ENCODE measurements at places on chromosomes 16 and 17.

- no peak for DNase-seq
These were observed 22.6 kb upstream of the UBE2G1 start for GRCh38 chr17:4389079-4389478.

DNA sequence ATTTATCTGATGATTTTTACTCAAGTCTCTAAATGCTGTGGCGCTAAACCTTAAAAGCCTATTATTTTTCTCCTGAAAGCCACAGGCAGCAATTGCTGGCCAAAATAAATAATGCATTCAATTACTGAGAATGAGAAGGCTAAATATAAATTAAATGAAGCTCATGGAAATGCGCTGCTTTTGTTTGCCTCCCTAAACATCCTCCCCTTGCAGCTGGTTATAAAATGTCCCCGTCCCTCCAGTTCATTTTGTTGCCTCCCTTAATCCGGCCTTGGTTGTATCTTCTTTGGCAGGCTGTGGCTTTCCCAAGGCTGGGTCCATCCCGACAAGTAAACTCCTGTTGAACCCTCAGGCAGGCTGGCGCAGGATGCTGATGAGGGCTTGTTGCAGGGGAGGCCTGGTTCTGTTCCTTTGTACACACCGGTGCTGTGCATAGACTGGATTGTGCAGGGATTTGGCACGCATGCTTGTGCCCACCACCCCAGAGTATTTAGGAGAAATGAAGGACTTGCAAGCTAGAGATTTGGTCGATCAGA, 62.7 kb downstream of the KNOP1 start:
- no peak for DNase-seq

GRCh38 chr17:48576479-48577309, 1.5 kb downstream of the HOXB4 start:
- DNase-seq = no peak

DNA sequence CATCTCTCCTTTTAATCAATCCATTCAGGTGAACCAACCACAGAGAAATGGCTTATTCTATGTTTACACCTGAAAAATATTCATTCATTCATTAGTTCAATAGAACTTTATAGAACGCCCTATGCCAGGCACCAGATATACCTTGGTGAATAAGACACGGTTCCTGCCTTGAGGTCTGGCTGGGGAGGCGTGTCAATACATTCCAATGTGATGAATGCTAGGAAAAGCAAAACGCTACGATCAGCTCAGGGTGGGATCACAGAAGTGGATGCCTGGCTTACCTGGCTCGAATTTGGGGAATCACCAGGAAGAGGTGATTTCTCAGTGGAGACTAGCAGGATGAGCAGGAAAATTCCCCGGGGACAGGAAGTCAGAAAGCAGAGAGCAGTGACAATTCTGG, 17.5 kb upstream of the WFIKKN2 start:
- no peak for DNase-seq

- DNase-seq = no peak
These were observed 34.9 kb upstream of the LGALS9 start for GRCh38 chr17:27596096-27596495.

DNA sequence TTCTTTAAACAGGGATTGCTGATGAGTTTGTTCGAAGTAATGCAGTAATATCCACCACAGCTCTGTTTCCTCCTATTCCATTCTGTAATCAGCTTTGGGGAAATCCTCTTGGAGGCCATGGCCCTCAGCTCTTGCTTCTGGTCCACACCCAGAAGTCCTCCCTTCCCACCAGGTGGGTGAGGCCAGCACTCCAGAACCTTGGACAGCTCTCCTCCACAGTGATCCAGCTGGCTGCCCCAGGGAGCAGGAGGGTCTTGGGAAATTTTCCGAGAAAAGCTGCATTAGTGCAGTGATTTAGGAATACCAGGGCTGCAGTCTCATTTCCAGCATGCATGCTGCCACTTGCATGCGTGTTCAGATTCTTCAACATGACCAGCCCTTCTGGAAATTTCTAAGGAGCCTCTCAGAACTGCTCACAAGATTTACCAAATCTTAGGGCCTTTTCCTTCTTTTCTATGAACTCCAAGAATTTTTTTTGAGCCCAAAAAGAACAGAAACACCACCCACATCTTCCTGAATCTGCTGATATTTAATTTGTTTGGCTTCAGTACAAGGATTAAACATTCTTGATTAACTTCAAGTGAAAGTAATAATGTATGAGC, 4.2 kb downstream of the SMPD3 start:
- peak; percentile 9 for DNase-seq

DNA sequence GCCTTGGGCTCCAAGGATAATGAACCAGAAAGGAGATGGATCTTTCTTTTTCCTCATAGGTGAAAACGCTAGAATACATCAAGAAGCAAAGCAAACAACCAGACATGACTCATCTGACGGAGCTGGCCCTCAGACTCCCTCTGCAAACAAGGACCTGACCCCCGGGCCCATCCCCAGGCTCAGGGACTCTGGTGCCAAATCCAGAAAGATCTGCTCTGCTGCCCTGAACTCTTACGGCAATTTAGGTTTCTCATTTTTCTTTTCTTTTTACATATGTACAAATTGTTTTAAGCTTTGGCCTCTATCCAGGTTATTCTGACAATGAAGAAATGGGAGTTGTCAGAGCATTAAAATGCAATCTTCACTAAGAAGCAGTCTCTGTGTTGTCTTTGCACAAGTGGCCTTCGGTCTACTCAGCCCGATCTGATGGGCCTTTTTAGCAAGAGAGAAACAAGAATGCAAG, 17.7 kb downstream of the KNOP1 start:
- no peak for DNase-seq

- DNase-seq = no peak
These were observed 1.3 kb downstream of the SLC26A11 start for GRCh38 chr17:80221351-80222105.

DNA sequence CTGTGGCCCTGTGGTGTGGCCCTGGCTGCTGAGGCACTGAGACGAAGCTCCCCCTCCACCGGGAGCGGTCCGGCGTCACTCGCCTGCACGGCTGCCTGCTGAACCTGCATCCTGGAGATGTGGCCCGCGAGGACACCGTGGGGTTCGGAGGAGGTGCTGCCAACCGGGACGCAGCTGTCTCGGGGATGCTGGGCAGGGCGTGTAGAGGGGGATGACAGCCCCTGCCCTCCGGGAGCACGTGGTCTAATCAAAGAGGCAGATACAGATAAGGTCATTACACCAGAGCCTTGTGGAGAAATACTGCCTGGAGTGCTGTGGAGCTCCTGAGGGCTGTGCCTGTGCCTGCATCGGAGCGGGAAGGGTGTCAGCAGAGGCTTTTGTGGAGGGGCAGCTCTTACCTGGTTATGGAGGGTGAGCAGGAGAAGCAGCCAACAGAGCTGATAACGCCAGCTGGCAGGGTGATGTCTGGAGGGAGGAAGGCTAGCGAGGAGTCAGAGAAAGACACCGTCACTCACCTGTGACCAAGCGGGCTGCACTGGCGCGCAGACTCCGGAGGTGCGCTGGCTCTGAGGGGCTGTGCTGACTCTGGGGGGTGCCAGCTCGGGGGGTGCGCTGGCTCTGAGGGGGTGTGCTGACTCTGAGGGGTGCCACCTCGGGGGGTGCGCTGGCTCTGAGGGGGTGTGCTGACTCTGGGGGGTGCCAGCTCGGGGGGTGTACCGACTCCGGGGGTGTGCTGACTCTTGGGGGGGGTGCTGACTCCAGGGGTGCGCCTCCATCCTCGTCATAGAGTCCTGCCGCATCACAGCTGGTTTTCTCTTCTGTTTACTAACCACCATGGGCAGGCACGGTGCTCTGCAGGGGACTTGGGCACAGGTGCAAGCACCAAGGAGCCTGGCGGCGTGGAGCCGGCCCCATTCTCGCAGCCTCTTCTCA, 104.7 kb upstream of the CHMP6 start:
- no peak for DNase-seq

GRCh38 chr17:52233176-52233575, 74.7 kb upstream of the CA10 start:
- peak; percentile 2 for DNase-seq

DNA sequence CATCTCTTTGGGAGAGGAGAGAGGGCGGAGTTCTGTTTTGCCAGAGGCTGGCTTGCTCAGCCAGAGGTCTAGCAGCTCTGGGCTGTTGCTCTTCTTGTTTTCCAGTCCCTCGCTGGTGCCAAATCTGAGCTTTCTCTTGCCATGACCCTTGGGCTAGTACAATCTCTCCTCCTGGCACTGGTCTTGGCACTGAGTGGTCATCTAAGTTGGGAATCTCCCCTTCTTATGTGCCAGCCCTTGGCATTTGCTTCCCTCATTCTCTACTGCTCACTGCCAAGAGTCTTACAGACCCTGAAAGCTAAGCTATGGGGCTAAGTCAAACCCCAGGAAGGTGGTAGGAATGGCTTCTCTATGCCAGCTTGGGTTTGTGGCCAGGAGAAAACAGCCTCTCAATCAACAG, 148.6 kb downstream of the SHISA6 start:
- no peak for DNase-seq

- no peak for DNase-seq
These were observed 6.8 kb downstream of the ZG16B start for GRCh38 chr16:2836646-2837508.

- DNase-seq = no peak
These were observed 255.5 kb upstream of the RPL38 start for GRCh38 chr17:73947966-73948355.

GRCh38 chr16:31134091-31134571, 1.4 kb downstream of the PRSS8 start:
- no peak for DNase-seq

- peak; percentile 20 for DNase-seq
These were observed 1.0 kb upstream of the CKLF start for GRCh38 chr16:66551348-66551759.

DNA sequence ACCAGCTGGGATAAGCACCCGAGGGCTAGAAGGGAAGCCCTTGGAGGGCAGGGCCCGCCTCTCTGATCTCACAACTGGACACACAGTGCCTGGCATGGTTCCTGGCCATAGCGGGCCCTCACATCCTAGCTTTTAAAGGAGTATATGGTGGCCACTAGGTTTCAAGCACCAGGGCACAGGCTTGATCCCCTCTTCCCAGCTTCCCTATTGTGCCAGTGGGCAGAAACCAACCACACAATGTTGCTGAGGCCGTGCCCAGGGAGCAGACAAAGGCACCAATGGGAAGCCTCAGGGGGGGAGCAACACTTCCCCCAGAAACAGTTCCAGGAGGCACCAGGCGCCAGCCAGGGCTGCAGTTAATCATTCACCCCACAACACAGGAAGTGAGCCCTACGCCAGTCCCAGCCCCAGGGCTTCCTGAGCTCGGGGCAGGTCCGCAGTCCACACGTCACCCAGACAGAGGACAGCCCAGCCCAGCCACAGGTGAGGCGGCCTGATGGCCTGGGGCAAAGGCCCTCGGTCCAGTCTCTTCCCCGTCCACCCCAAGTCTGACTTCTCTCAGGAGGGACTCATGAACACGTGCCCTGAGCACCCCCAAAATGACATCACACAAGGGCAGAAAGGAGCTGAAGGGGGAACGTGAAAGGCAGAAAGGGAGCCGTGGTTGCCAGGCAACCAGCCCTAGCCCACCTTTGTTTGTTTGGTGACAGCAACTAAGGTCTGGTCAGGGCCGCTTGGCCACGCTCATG, 12.8 kb downstream of the SMIM5 start:
- DNase-seq = no peak

DNA sequence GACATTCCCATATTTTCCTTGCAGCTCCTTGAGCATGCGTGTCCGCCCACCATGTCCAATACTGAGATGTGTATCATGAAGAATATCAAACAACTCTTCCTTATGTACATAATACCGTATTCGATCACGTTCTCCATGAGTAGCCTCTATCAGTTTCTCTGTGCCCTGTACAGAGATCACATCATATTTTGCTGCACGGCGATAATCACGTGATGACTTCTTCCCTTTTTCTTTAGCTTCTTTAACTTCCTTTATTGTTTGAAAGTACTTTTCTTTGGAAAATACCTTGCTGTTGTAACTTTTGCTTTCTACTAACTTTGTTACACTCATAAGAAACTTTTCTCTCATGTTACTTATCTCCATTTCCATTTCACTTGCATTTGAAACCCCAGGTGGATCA, 6.6 kb downstream of the KRABD2 start:
- no peak for DNase-seq

- peak; percentile 73 for DNase-seq
These were observed 4.5 kb upstream of the TMEM92 start for GRCh38 chr17:50269477-50270434.

- no peak for DNase-seq
These were observed 19.8 kb upstream of the SSTR5 start for GRCh38 chr16:1052721-1053120.

GRCh38 chr16:1082266-1082951, 9.9 kb downstream of the SSTR5 start:
- DNase-seq = no peak

DNA sequence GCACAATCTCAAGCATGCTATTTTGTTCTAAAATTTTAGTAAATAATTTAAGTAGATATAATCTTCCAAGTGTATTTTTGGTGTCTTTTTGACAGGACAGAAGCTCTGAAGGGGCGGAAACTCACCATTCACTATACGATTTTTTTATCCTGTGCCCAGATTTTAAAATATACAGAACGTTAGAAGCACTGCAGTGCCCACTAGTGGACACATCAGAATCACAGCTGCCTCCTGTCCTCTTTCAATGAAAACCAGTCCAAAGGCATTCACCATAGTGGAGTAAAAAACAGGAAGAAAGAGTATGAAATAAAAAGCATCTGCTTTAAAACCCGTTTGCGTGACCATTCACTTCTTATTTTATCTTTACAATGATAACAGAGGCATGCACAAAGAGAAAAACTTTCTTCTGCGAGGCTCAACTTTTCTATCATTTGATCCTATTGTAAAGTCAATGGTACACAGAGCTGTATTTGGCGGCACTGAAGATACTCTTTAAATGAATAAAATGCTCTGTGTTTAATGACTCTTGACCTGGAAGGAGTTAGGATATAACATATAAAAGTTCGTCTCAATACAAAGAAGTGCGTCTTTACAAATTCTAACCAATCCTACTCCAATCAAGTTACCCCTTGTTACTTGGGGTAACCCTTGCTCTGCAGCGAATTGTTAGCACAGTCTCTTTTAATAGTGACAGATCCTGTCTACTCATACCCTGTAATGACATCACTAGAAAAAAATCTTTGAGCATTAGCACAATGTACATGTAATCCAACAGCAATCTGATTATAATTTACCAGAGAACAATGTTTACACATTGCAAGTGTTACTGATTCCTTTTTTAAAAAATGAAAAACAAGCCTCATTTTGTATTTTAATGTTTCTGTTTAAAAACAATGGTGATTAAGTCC, 339.8 kb upstream of the PSMD7 start:
- peak; percentile 56 for DNase-seq

DNA sequence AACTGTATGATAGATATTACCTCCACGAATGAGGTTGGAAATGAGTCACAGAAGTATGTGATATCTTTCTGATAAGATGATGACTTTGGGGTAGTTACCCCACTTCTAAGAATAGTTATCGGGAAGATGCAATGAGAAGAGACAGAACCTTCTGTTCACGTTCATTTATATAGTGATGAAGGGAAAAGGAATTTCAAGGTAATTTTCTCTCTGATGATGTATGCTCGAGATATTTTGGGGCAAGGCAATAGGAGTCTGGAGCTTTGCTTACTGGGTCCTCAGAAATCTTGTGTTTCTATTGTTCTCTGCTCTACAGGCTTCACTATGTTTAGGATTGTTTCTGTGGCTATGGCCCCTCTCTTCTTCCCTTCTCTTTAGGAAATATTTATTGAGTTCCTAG, 1389.6 kb downstream of the CDH8 start:
- no peak for DNase-seq

Data from foreskin fibroblast (primary cell).